ENCODE measurements at places on chromosomes 2 and 18.

DNA sequence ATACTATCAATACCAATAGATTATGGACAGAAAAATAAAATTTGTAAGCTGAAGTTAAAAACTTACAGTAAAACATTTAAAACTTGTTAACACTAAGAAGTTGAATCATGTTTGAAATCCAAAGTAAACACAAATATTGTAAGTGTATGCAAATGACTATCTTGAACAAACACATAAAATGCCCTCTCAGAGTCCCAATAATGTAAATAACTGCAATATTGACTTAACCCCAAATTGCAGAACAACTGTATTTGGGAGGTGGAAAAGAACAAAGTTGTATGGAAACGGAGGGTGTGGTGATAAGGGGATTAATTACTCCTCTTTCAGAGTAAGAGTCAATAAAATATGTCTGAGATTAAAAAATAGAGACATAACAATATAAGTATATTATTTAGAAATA, 140.0 kb upstream of the NOL4 start:
- DNase-seq = no peak

DNA sequence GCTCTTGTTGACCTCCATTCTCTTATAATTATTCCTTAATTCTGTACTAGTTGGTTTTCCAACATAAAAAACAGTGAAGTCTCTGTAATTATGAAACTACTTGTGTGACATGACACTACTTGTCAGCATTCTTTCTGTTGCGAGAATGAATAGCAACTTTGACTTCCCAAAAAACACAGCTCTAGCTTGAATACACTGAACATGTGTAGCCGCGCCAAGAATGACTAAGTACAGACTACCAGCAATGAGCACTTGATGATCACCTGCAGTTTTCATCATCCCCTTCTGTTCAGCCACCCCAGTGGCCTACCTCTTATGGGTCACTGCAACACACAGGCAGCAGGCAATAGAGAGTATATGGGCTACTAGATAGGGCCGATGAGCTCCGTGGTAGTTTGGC, 229.3 kb downstream of the TGIF1 start:
- DNase-seq = no peak

DNA sequence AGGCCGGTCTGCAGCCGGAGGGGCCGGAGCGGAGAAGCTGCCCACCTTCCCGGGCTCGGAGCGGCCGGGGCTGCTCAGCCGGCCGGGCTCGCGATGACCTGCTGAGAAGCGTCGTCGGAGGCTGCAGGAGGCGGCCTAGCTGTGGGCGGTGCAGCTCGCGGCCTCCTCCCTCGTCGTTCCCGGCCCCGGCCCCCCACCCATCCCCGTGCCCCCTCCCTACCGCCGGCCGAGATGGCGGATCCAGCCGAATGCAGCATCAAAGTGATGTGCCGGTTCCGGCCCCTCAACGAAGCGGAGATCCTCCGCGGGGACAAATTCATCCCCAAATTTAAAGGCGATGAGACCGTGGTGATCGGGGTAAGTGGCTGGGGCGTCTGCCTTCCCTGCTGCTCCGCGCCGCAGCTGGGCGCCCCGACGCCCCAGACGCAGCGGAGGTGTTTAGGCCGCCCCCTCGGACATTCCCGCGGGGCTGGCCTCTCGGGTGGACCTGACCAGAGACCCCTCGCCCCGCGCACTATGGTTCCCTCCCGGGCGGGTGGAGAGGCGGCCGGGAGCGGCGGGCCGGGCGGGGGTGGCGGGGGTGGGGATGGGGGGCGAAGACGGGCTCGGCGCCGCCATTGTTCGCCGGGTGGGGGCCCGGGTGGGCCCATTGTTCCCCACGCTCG, 492 bp downstream of the KIF5C start:
- DNase-seq = no peak

GRCh38 chr18:57084331-57085271, 62.3 kb upstream of the BOD1L2 start:
- DNase-seq = no peak

DNA sequence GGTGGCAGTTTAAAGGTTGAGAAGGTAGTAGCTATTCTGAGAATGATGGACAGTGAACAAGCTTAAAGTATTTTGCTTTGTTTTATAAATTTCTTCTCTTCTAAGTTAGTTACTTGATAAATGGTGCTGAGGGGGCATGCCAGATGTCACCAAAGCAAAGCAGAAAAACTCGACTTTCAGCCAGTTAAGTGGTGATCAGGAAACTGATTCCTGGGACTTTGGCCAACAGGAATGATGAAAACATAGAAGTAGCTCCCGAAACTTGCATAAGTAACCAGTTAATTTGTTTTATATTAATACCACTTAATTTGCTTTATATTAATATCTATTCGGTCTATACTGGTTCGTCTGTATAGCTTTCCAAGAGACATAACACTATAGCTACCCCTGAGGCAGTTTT, 82.6 kb downstream of the FANCL start:
- no peak for DNase-seq

GRCh38 chr2:174859563-174860169, 95.4 kb upstream of the CHRNA1 start:
- no peak for DNase-seq

- DNase-seq = no peak
Measured at GRCh38 chr2:73963385-73964120, 21.2 kb upstream of the TET3 start.
